CD4-positive, alpha-beta T cell treated with Interleukin-10 for 1 hour (primary cell): ENCODE measurements at places on chromosomes 2 and 18.
A peak's percentile ranks its signal among the peaks of the same experiment; 100 is the strongest.

- no peak for DNase-seq
Measured at GRCh38 chr2:30577151-30577550, 130.1 kb downstream of the LCLAT1 start.

GRCh38 chr2:207531032-207531952, 1.5 kb downstream of the CREB1 start:
- DNase-seq: peak; percentile 54

DNA sequence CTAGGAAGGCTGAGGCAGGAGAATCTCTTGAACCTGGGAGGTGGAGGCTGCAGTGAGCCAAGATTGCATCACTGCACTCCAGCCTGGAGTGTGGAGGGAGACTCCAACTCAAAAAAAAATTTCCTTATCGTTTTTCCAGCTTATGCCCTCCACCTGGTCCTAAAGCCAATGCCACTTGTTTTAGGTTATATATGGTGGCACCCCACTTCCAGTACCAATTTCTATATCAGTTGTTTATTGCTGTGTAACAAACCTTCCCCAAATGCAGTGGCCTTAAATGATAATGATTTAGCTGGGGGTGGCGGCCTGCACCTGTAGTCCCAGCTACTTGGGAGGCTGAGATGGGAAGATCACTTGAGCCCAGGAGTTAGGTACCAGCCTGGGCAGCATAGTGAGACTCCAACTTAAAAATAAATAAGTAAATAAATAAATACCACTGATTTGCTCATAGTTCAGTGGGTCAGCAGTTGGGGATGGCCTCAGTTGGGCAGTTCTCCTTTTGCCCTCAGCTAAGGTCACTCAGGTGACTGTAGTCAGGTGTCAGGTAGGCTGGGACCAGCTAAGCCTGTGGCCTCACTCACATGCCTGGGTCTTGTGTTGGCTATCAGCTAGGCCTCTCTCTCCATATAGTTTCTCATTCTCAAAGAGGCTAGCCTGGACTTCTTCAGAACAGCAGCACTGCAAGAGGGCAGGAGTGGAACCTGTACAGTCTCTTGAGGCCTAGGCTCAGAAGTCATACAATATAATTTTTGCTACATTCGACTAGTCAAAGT, 113.7 kb upstream of the GATA6 start:
- no peak for DNase-seq

DNA sequence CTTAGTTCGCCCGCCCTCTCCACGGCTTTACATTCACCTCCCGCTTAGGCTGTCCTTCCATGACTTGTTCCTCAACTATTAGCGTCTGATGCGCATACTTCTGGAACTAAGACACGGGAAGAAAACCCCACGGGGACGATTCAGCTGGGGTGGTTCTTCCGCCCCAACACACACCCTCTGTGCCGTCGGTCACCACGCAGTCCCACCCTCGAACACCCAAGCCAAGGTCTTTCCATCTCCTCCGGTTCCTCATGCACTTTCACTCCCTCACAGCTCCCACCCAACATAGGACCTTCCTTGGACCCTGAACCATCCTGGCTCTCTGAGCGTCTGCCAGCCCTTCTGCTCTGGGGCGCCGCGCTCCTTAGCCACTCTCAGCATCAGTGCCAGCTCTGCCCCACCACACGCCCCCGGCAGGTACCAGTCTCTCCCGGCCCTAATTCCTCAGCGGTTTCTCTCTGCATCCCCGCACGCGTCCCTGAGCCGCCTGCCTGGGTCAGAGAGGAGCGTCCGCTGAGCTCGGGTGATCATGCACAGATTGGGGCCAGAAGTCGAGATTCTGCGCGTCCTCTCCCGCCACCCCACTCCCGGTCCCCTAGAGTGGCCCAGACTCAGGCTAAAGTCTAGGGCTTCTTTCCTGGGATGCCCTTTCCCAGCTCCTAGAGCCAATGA, 522 bp upstream of the SRD5A2 start:
- no peak for DNase-seq

GRCh38 chr2:136448986-136449780, 316.2 kb upstream of the THSD7B start:
- DNase-seq: no peak

GRCh38 chr2:74951211-74951754, 7.2 kb upstream of the POLE4 start:
- no peak for DNase-seq

DNA sequence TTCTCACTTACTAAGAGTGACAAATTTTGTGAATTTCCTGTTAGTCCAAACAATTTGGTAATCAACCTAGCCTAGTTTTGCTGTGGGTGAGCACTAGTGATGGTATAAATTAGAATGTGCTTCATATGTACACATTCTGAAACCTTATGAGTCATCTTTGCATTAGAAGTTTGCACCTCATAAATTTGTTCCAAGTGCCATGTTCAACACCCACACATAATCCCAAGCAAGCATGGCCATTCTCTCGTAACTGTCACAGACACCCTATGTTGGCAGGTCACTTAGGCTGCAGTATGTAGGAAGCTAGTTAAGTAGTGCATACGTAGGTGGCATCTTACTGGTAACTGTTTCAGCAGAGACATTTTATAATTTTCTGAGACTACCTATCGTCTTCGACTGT, 46.9 kb downstream of the NAB1 start:
- peak; percentile 27 for DNase-seq

GRCh38 chr2:216911886-216912285, 52.0 kb upstream of the TNP1 start:
- DNase-seq: no peak

GRCh38 chr2:199460101-199460671, 2.4 kb upstream of the SATB2 start:
- DNase-seq: no peak

- DNase-seq: no peak
Measured at GRCh38 chr2:72183016-72183415, 35.4 kb upstream of the CYP26B1 start.

- no peak for DNase-seq
Measured at GRCh38 chr2:202171241-202171825, 67.1 kb downstream of the SUMO1 start.

DNA sequence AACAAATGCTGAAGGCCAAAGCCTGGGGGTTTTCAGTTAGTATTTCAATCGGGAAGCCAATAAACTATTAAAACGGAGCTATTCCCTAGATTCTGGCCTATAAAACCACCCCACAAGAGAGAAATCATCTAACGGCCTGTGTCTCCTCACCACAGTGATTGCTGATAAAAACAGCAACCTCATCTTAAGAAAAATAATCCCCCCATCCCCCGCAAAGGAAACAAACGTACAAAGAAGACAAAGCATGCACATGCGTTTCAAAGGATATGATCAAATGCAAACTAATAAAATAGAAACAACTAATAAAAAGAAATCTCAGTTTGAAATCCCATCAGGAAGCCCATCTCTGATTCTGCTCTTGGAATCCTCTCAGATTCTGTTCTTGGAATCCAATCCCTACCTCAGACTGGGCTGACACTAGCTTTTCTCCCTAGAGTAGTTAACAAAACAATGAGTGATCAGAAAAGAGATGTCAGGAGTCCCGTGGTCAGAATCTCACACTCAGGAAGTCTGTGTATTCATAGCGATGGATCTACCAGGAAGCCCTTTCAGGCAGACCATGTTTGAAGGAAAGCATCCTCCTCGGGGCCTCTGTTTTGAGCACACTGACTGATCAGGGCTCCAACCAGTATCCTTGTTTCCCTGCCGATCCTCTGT, 150.7 kb downstream of the THADA start:
- no peak for DNase-seq

- no peak for DNase-seq
Measured at GRCh38 chr2:19207452-19207851, 151.0 kb downstream of the OSR1 start.

DNA sequence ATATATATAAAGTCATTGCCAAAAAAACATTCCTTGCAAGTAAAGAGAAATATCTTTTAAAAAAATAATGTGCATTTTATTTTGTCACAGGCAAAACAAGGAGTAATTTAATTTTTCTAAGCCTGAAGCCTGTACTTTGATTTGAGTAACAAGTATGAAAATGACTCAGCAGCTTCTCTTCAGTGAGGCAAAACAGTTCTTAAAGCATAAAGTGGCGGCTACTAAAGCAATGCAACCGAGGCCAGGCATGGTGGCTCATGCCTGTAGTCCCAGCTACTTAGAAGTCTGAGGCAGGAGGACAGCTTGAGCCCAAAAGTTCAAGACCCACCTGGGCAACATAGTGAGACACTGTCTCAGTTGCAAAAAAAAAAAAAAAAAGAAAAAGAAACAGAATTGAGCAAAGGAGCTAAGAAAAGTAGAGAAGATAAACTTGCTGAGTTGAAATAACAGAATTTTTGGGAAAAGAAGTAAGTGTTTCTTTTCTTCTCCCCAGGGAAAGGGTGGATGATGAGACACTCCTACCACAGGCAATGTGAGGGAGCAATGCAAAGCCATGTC, 29.6 kb downstream of the DOK1 start:
- DNase-seq: no peak

DNA sequence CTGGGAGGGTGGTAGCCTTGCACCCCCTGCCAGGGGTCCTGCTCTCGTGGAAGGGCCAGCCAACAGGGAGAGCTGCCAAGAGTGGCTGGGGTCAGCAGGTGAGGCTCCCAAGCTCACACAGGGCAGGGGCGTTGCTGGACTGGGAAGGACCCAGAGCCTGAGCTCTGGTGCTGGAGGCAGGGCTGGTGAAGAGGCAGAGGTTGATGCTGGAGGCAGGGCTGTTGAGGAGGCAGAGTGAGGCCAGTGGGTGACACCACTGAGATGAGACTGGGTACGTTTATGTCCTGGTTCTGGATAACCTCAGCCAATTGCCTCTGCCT, 7.0 kb downstream of the ADRA2B start:
- no peak for DNase-seq

DNA sequence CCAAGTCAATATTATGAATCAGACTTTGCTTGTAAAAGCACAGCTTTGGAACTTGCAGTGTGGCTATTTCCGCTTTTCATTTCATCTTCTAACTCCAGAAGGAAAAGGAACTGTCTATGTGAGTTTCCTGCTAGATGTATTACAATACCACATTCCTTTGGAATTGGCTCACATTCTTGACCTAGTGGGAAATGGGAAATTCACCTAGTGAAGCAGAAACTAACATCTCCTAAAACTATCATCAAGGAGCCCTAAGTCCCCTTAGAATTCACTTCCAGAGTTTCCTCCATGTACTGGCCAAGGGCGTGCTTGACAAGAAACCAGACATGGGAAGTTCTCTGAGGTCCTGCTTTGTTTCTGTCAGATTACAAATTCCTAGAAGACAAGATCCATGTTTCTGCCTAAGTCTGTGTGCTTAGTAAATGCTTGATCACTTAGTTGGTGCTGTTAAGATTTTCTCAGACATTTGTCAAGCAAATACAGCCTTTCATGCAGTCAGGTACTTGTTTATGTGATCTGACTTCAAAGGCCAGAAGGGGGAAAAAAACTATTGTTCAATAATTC, 275.7 kb upstream of the FN1 start:
- DNase-seq: no peak

DNA sequence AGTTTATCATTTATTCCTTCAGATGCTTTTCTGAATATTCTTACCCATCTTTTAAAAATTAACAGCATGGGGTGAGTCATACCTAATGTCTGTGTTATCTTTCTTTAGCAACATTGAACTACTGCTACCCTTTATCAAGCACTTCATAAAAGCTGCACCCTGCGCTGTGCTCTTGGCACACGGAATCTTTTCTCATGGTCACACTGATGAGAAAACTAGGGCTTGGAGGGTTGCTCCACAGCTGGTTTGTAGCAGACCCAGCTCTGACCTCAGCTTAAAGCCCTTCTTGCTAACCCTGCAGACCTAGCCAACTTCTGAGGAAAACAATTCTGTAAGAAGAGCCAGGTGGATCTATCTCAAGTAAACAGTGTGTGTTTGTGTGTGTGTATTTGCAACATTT, 106.3 kb downstream of the RNF144A start:
- DNase-seq: no peak

DNA sequence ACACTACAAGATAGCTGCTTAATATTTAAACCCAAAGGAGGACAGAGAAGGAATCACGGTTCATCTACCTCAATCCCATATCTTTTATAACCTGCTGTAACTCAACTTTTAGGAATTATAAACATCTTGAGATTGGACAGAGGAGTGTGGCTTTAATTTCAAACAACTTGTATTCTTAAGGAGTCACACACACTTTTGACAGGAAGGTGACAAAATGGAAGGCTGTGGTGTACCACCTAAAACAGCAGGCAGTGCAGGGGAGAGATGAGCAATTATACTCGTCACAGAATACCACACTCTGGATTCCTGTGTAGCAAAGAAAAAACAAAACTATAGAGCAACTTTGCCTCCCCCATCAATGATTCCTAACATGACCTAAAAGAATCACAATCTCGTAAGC, 194.8 kb downstream of the ZEB2 start:
- peak; percentile 68 for DNase-seq

- DNase-seq: no peak
Measured at GRCh38 chr18:10661317-10661716, 135.5 kb downstream of the NAPG start.

DNA sequence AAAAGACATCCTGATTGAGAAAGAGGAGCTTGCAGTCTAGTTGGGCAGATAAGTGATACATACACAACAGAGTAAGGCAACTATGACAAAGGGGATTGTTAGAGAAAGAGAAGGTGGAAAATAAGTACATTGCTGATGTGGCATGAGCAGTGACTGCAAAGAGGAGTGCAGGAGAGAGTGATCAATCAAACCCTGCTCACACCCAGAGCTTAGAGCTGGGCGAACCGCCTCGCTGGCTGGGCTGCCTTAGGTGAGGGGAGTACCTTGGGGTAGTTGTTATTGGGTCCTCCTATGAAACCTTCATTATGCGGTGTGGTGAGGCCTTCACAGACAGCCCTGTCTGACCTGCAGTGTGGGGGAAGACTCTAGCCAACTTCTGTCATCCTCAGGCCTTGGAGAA, 161.7 kb downstream of the FHOD3 start:
- no peak for DNase-seq

GRCh38 chr2:212421556-212422334, 116.9 kb downstream of the ERBB4 start:
- no peak for DNase-seq

- no peak for DNase-seq
Measured at GRCh38 chr2:112795774-112796173, 11.5 kb upstream of the IL1A start.

DNA sequence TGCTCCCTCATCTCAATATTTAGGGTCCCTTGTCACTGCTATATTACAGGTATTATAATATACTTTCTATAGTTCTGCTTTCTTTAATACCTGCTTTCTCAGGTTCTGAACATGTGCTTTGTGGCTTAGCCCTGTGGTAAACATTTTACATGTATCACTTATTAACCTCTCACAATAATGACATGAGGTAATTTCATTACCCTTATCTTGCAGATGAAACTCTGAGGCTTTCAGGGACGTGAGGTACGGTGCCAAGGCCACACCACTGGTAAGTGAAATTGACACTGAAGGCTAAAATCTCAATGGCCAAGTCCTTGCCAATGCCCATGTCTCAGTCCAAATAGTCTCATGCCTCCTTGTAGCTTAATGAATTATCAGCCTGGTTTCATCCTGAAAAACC, 21.7 kb downstream of the LINC00305 start:
- no peak for DNase-seq

- DNase-seq: peak; percentile 54
Measured at GRCh38 chr2:42810971-42811811, 18.8 kb upstream of the HAAO start.
